ENCODE measurements at places on chromosomes 7 and 10. TPM values are rescaled to one million over a fixed set of nuclear protein-coding genes. Genes with fewer than 3 reads are reported as not detected.

The C7orf33 gene
- not detected for total RNA-seq

The MMP21 gene
- 0.33 TPM for total RNA-seq

The TMEM229A gene
- not detected for total RNA-seq

The INA gene
- total RNA-seq, result not detected

The NYAP1 gene
- 1.3 TPM for total RNA-seq

The SDK1 gene
- 20.0 TPM for total RNA-seq
